ENCODE measurements at places on chromosomes 12 and 14.

DNA sequence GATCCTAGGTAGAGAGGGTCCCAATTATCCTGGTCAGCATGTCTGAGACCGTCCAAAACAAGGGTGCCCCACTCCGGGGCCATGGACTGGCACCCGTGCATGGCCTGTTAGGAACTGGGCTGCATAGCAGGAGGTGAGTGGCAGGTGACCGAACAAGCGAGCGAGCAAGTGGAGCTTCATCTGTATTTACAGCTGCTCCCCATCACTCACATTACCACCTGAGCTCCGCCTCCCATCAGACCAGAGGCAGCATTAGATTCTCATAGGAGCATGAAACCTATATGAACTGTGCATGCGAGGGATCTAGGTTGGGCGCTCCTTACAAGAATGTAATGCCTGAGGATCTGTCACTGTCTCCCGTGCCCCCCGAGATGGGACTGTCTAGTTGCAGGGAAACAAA, 44.4 kb upstream of the TMCC3 start:
- DNase-seq = no peak

- DNase-seq = no peak
These were observed 3.7 kb upstream of the TAS2R19 start for GRCh38 chr12:11026118-11026517.

DNA sequence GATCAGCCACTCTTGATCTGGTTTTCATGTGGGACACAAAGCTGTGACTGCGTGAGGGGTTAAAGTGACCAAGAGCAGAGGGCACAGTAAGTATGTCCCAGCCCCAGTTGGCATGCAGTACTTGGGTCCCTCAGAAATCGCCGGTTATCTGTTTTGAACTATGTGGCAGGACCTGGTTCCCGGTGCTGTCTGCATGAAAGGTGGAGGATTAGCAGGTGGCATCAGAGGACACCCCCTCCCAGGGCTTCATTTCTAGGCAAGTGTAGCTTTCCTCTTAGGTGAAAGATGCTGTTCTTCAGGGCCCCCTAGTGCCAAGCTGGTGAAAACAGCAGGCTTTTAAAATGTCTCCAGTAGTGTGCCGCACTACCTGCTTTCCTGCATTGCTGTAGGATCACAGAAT, 57.1 kb downstream of the ATG14 start:
- no peak for DNase-seq

GRCh38 chr12:46460682-46461210, 88.2 kb upstream of the SLC38A2 start:
- DNase-seq = no peak

- DNase-seq = no peak
These were observed 65.7 kb downstream of the ASCL4 start for GRCh38 chr12:107840186-107840585.

GRCh38 chr14:36451310-36452065, 68.5 kb downstream of the NKX2-1 start:
- no peak for DNase-seq

DNA sequence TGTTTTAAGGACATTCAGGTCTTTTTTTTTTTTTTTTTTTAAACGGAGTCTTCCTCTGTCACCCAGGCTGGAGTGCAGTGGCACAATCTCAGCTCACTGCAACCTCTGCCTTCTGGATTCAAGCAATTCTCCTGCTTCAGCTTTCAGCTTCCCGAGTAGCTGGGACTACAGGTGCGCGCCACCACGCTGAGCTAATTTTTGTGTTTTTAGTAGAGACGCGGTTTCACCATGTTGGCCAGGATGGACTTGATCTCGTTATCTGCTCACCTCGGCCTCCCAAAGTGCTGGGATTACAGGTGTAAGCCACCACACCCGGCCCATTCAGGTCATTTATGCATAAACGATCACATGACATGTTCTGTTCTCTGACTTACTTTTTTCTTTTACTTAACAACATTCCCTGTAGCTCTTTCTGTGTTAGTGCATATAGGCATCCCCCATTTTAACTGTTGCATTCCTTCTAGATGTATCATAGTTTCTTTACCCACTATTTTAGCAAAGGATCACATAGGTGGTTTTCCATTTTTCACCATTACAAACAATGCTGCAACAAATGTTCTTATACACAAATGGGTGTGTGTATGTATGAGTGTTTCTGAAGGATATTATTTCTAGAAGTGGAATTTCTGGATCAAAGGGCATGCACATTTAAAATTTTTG, 74.2 kb downstream of the ARF6 start:
- no peak for DNase-seq

GRCh38 chr12:24586293-24586692, 362.6 kb downstream of the BCAT1 start:
- DNase-seq = no peak

GRCh38 chr12:11711651-11712327, 62.3 kb downstream of the ETV6 start:
- DNase-seq = no peak

DNA sequence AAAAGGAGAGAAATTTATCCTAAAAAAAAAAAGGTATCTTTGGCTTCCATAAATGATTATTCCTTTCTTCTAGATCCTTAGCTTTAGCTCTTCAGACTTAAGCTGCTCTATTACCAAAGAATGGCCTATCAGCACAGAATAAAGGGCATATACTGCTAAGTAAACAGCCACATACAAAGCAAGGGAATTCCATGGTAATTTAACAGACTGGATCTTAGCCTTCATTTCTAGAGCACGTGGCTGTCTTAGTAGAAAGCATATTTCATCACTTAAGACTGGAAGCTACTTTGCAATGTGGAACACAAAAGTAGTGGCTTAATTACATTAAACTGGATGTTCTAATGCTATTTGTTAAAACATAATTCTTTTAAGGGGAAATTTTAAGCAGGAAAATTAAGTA, 23.1 kb downstream of the TMED10 start:
- DNase-seq = no peak

GRCh38 chr12:72570601-72571000, 298.4 kb downstream of the TRHDE start:
- DNase-seq = no peak

GRCh38 chr14:53183611-53184010, 30.5 kb upstream of the DDHD1 start:
- no peak for DNase-seq

- no peak for DNase-seq
These were observed 1367.3 kb upstream of the FLRT2 start for GRCh38 chr14:84162633-84163032.

GRCh38 chr12:25421651-25422167, 131.4 kb downstream of the LMNTD1 start:
- DNase-seq = no peak

DNA sequence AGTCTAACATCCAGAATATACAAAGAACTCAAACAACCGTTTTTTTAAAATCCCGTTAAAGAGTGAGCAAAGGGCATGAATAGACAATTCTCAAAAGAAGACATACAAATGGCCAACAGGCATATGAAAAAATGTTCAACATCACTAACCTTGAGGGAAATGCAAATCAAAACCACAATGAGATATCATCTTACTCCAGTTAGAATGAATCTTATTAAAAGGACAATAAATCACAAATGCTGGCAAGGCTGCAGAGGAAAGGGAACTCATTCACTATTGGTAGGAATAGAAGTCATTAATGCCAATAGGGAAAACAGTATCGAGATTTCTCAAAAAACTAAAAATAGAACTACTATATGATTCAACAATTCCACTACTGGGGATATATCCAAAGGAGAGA, 520.1 kb downstream of the RMST start:
- DNase-seq = no peak

DNA sequence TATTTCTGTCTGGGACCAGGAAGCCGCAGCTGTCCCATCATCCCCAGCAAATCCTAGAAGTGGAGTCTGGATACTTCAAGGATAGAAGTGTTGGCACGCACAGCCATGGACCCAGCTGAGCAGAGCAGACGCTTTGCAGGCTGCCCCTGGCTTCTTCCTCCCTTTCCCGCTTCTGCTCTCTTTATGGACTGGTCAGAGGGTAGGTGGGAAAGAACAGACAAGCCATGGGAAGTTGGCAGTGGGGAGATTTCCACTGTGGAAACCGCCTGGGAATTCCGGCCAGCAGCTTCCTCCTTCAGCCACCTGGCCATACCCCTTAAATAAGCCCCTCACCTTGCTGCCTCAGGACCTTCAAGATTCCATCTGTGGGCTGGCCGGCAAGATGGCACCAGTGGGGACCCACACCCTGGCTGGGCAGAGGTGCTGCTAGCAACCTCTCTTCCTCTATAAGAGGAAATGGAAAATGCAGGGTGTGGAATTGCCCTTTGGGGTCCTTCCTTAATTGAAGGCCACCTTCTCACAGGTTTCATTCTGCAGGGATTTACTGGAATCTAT, 20.6 kb downstream of the OTUB2 start:
- DNase-seq = no peak

- no peak for DNase-seq
These were observed 298 bp downstream of the CTDSP2 start for GRCh38 chr12:57846285-57846576.

DNA sequence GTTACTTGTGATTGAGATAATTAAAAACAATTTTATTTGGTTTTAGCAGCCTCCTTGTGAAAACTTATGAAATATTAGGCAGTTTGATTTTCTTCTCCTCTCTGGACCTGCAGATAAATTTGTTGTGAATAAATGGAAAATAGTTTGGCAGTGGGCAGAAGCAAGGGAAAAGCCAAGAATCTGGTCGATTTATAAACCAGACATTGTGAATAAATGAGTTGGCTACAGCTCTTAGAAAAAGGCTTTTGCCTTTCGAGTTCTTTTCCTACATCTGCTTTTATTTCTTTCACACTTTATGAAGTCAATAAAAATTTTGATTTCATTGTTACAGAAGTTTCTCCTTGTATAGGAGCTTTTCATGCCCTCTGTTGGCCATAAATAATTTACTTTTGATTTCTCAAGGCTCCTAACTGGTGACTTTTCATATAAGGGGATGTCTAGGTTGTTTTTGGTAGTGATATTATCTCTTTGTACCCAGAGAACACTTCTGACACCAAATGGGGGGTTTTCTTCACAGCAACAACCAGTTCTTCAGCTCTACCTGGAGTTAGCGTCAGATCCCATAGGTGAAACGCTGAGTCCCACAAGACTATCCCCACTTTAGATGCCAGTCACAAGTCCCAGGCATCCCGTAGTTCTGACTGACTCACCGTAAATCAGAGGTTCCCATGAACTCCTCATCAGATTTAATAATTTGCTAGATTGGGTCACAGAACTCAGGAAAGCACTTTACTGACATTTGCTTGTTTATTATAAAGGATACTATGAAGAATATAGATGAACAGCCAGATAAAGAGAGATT, 136.5 kb upstream of the DNM1L start:
- no peak for DNase-seq

DNA sequence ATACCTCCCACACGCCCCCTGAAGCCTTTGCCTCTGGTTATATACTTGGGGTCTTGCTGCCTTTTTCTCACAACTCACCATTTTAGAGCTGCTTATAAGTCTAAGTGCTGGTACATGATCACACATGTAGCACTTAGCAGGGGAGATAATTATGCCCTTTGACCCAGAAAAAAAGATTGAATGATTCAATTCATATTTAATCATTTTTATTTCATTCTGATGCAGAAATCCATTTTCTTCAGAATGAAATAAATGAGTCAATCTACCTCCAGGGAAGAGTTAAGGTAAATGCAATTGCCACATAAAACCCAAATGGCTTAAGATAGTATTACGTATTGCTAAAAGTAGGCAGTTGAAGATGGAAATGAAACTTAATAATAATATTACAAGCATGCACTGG, 414.6 kb upstream of the PRICKLE1 start:
- DNase-seq = no peak

- no peak for DNase-seq
These were observed 319.2 kb upstream of the DDHD1 start for GRCh38 chr14:53472306-53472705.

GRCh38 chr14:92039719-92040430, at the start of gene TRIP11:
TSS of gene TRIP11 (minus strand) at chr14:92040059. CDS start at chr14:92039685, 374 bp downstream.
- no peak for DNase-seq

DNA sequence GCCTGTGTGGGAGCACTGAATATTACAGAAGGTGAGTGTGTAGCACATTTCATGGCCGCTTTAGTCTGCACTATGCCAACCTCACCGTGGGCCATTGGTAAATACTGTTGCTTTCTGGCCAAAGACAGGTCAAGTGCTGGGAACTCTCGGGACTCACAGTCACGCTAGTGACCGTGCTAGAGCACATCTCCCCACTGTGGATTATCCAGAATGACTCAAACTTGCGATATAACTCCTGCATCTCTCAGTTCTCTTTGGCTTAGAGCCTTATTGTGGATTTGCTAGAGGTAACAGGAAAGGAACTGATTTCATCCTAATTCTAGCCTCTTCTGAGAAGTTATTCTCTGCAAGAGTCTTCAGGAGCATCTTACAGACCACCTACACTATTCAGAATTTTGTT, 86.5 kb downstream of the DAD1 start:
- DNase-seq = no peak

- no peak for DNase-seq
These were observed 413.1 kb downstream of the ZFP36L1 start for GRCh38 chr14:68379510-68380328.

GRCh38 chr14:29927376-29928116, at the start of gene PRKD1:
TSS of gene PRKD1 (minus strand) at chr14:29927847.
- no peak for DNase-seq

DNA sequence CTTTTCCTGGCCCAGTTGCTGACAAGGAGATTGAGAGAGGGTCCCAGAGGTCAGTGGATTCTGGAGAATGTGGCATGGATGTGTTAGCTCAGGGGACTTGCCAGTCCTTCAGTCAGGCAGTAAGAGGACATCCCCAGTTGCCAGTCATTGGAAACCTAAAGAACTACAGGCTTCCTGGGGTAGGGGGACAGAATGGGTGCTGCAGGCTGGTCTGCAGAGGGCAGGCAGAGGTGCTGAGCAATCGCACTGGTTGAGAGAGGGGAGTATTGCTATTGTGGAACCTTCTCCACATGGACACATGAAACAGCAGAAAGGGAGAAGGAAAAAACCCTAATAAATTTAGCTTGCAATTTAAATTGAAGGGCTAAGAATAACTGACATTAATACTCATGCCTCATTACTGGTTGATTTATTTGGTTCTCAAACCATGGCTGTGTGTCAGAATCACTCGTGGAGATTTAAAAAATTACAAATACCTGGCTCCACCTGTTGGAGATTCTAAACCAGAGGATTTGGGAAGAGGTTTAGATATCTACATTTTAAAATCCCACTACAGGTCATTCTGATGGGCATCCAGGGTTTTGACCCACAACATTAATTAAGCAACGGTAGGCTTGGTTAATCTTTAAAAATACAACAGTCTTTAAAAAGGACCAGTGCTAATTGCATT, 71.2 kb upstream of the SLC38A2 start:
- DNase-seq = no peak

GRCh38 chr14:30906752-30907658, 32.6 kb downstream of the COCH start:
- no peak for DNase-seq

GRCh38 chr12:89461649-89462612, 62.7 kb downstream of the GALNT4 start:
- no peak for DNase-seq

GRCh38 chr12:53052419-53053217, 2.8 kb downstream of the TNS2 start:
- DNase-seq = no peak

- no peak for DNase-seq
These were observed at the start of gene COCH for GRCh38 chr14:30874120-30874998. TSS of gene COCH (plus strand) at chr14:30874559. CDS start at chr14:30874939, 380 bp downstream.

- no peak for DNase-seq
These were observed 285.0 kb upstream of the RGS6 start for GRCh38 chr14:71647086-71647784.
